Dermis blood vessel endothelial cell (primary cell): ENCODE measurements at places on chromosomes 5 and 9.
A peak's percentile ranks its signal among the peaks of the same experiment; 100 is the strongest.

DNA sequence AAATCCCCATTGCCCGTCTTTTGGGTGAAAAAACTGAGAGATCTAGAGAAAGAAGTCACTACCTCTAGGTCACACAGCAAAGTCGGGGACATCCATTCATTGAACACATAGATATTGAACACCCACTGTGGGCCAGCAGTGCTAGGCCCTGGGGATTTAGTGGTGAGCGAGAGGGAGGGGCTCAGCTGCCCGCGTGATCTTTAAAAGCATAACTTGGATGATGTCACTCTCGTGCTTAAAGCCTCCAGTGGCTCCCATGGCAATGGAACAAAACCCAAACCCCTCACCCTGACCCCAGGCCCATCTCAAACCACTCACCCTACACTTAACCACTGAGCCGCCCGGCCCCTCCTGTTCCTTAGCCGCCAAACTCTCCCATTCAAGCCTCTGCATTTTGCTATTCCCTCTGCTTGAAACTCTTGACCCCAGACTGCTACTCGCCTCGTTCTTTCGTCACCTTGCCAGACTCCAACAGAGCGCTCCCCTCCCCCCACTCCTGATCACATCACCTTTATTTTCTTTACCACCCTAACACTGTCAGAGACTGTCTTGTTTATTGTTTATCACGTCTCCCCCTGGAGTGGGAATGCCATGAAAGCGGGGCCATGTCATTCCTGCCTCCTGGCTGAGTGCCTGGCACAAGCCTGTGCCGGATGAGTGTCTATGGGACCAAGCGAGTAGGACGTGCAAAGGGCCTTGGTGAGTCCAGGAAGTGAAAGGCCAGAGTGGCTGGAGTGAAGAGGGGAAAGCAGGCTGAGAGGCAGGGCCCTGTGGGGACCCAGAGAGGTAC is 710 bp upstream of the PIP5KL1 start:
- peak; percentile 61 for DNase-seq

GRCh38 chr9:105373723-105374122 is 74.1 kb upstream of the FSD1L start:
- no peak for DNase-seq

GRCh38 chr5:73668017-73668416 is 42.0 kb downstream of the ARHGEF28 start:
- DNase-seq, result no peak

GRCh38 chr9:119094086-119094485 is 275.1 kb downstream of the BRINP1 start:
- no peak for DNase-seq

- DNase-seq, result peak; percentile 23
These were observed 294.8 kb upstream of the KLF4 start for GRCh38 chr9:107784235-107784958.

DNA sequence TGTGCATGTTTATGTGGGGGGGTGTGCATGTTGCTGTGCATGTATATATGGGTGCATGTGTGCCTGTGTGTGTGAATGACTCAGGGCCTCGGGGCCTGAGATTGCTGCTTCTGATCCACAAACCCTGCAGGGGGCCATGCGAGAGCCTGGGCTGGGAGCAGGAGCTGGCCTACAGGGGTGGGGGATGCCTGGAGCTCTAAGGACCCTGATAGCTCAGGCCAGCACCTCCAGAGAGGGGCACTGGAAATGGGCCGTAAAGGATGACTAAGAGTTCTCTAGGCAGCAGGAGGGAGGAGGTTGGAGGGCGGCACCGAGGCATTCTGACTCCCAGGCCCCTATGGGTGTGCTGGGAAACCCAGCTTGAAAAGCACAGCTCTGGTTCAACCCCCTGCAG is 6.9 kb upstream of the UBAC1 start:
- no peak for DNase-seq

DNA sequence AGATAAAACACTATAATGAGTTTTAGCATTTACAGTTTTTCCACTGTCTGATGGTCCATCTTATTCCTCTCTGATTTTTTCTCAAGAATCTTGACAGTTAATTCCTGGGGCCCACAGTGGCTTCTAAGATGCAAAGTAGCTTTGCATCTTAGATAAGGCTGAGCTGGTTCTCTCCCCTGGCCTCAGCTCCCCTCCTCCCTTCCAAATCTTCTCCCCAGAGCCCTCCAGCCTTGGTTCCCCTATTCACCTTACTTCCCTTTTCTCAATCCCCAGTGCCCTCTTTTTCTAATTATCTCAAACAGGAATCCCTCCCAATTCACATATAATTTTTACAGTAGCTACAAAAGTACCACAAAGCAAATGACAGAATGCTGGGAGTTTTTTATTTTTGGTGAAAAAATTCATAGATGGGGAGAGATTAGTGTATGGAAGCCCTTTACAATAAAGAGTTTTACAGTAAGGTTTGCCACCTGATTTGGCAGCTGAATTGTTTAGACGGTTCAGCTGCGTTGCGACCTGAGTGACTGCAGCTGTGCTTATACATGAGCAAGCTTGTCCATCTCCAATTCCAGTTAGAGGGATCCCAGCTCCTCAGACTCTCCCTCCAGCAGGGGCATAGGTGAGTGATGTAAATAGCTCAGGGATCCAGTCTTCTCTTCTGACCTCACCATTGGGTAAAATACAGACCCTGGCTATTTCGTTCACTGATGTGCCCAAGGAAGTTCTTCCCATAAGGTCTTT is 51.4 kb upstream of the CKMT2 start:
- DNase-seq, result no peak

DNA sequence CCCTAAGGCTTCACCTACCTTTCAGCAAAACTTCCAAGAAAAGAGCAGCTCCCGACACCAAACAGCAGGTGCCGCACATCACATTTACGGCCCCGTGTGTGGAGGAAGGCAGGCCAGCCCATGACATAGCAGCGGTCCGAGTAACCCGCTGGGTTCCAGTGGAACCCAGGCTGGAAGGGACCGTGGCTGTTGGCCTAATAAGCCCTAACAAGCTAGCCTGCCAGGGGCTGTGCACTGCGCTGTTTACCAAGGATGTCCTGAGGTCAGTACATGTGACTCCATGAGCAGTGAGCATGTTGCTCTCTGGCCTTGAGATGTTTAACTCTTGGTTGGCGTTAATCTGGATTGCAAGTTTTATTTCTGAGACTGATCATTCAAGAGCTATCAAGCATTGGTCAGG is 131.5 kb downstream of the FSTL4 start:
- DNase-seq, result no peak
